Gastrocnemius medialis (tissue), 4 donors: ENCODE measurements at places on chromosomes 11 and 22. TPM values are rescaled to one million over a fixed set of nuclear protein-coding genes. Genes with fewer than 3 reads are reported as not detected.

DNA sequence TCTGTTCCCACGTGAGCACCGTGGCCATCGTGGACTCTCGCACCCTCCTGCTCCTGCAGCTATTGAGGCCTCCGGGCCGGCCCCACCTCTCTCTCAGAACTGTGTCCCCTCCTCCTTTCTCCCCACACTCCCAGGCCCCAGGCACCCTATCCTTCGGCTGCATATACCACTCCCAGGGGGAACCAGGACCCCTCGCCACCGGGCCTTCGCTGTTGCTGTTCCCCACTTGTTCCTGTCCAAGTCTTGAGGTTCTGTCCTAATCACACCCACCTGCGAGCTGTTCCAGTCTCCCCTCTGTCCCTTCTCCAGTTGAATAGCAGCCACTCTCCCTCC is 43.0 kb upstream of the CDON start:
- H3K27me3 ChIP-seq = no peaks in the 10 kb centered on the region
- H3K4me3 ChIP-seq = no peak overlapping the region
- no peaks in the 10 kb centered on the region for H3K36me3 ChIP-seq
- H3K27ac ChIP-seq = no peak overlapping the region
- H3K4me1 ChIP-seq = peaks cover 2% of the 10 kb centered on the region
- no peak for DNase-seq

- no peaks in the 10 kb centered on the region for H3K36me3 ChIP-seq
- no peak for DNase-seq
- H3K27me3 ChIP-seq = no peaks in the 10 kb centered on the region
- H3K27ac ChIP-seq = no peak overlapping the region
- H3K4me3 ChIP-seq = no peak overlapping the region
Measured at GRCh38 chr11:35257281-35257680, 118.3 kb downstream of the CD44 start.

DNA sequence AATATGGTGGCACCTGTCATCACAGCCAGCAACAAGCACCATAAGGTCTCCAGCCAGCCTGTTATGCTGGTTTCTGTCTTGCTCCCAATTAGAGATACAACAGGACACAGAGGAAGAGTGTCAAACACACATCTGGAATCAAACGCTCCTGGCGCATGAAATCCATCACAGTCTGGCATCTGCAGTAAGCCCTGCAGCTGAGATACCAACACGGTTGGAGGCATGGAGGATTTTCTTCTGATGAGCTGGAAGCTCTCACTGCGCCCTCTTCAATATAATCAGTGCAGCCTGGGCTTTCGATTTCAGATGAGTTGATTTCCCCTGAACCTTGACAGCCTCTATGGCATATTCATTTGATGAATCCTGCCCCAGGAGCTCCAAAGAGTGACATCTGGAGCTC is 27.8 kb upstream of the CARS1 start:
- no peaks in the 10 kb centered on the region for H3K36me3 ChIP-seq
- DNase-seq = no peak
- H3K27ac ChIP-seq = no peak overlapping the region
- no peak overlapping the region for H3K4me3 ChIP-seq

NNMT gene
- total RNA-seq = 157 TPM

SPI1 gene
- 0.44 TPM for total RNA-seq

NLRP14 gene
- not detected for total RNA-seq
